ENCODE measurements at places on chromosomes 5 and 9.

DNA sequence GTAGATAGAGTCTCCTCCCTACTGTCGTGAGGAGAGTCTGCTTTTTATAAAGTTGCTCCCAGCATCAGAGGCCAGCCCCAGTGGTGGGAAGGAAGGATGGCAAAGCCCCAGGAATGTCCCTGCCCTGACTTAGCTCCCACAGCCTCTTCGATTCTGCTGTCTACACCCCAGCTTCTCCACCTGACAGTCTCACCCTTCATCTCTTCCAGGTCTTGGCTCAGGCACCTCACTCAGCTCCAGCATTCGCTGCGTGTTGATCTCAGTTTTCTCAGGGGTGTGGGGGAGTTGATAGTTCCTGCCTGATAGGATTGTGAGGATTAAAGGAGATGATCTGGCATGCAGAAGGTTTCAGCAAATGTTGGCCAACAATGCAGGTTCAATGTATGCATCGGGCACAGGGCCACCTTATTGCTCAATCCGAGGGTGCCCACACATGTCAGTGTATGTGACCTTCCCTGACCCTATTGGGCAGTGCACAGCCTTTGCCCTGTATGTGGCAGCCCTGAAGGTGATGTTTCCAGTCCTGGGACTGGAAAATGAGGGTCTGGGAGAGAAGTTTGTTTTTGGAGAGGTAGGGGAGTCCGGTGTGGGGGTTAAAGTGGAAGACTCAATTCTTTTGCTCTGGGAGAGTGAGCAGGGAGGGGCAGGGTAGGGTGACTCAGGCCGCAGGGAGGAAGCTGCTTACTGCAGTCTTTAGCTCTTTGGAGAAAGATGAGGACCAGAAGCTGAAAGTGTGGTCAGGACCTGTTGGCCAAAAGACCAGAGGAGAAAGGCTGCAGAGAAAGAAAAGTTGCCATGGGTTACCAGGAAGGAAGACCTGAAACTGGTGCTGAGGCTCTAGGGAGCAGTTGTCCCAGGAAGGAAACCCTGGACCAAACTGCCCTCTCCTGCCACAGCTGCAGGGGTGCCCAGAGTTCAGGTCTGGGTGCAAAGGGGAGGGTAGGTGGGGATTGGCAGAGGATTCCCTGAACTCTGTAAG lies 153.2 kb downstream of the MACROH2A1 start:
- DNase-seq = no peak

DNA sequence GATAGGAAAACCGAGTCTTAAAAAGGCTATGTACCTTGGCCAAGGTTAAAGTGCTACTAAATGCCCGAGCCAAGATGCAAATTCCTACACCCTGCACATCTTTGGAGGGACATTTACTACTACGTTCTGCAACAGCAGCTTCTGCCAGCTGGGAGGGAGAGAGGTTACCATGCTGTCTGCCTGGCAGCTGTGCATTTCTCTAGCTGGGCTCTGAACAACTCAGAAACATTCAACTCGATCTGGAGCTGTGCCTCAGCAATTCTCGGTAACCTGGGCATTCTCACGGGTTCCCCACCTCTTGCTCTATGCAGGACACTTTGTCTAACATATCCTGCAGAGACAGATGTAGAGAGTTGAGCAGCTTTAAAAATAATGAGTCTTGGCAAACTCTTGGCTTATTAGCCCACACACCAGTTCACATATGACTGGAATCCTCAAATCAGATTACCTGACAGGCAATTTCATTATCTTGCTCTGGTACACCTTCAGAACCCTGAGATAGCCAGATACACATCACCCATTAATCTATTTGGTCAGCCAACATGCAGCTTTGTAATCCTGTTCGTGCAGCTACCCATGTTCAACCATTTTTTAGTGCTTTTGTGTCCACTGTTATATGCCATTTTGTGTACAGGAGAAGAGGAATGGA lies 115.8 kb downstream of the EFNA5 start:
- no peaks in the 10 kb centered on the region for H3K36me3 ChIP-seq
- no peaks in the 10 kb centered on the region for H3K4me1 ChIP-seq
- no peak for DNase-seq
- no peak overlapping the region for H3K27ac ChIP-seq

DNA sequence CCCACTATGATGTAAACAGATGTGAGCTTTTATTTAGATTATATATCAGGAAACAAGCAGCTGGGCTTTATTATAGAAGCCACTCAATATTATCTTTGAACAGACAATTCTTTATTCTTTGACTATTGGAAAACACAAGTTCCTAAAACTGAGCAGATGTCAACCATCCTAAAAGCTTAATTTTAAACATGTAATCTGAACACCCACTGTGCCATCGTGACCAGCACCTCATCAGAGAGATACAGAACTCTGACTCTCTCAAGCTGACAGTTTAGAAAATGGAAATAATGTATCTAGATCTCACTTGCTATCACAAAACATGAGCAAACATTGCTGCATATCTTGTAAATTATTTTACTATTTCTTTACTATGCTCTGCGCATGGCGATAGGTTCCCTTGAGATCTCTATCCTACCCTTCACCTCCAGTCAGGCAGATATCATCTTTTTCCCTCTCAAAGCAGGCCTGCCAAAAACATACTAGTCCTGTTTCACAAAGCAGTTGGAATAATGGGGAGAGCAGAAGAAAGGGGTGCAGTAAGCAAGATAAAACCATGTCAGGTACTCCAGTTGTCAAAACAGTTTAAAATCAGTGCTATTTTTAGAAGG lies 151.0 kb downstream of the KIAA0825 start:
- no peak overlapping the region for H3K27ac ChIP-seq
- H3K27me3 ChIP-seq = no peaks in the 10 kb centered on the region
- H3K36me3 ChIP-seq = peaks cover 8% of the 10 kb centered on the region
- H3K4me3 ChIP-seq = no peak overlapping the region

GRCh38 chr9:122814545-122814944 lies 13.8 kb downstream of the PDCL start:
- peak overlapping the region; percentile 75 for H3K27ac ChIP-seq
- no peak for DNase-seq
- H3K36me3 ChIP-seq = peaks cover 6% of the 10 kb centered on the region
- peaks cover 27% of the 10 kb centered on the region for H3K4me1 ChIP-seq
- H3K27me3 ChIP-seq = no peaks in the 10 kb centered on the region

GRCh38 chr5:135426102-135427082 lies 20.8 kb downstream of the DCANP1 start:
- H3K36me3 ChIP-seq = peaks cover 3% of the 10 kb centered on the region
- peaks cover 9% of the 10 kb centered on the region for H3K27me3 ChIP-seq
- no peak overlapping the region for H3K27ac ChIP-seq

- no peaks in the 10 kb centered on the region for H3K4me1 ChIP-seq
- no peaks in the 10 kb centered on the region for H3K36me3 ChIP-seq
- no peak overlapping the region for H3K27ac ChIP-seq
- no peaks in the 10 kb centered on the region for H3K27me3 ChIP-seq
These were observed 156.9 kb upstream of the FST start for GRCh38 chr5:53323511-53323910.
